ENCODE measurements at places on chromosomes 6 and 20. TPM values are rescaled to one million over a fixed set of nuclear protein-coding genes. Genes with fewer than 3 reads are reported as not detected.

TNFAIP3 gene
- 11.8 TPM for polyA plus RNA-seq

PRND gene
- 31.3 TPM for polyA plus RNA-seq

C6orf118 gene
- 1.9 TPM for polyA plus RNA-seq

TOX2 gene
- polyA plus RNA-seq = 6.4 TPM

CRISP2 gene
- not detected for polyA plus RNA-seq

COL9A1 gene
- 4.7 TPM for polyA plus RNA-seq

SH3BGRL2 gene
- polyA plus RNA-seq = 10.6 TPM

PDE10A gene
- polyA plus RNA-seq = 13.1 TPM

NKX2-2 gene
- polyA plus RNA-seq = 0.25 TPM

CYP39A1 gene
- 1.8 TPM for polyA plus RNA-seq

POU5F1 gene
- polyA plus RNA-seq = 0.39 TPM

TGIF2 gene
- polyA plus RNA-seq = 21.7 TPM

SIRPB1 gene
- polyA plus RNA-seq = 1.2 TPM

ZSCAN31 gene
- 7.1 TPM for polyA plus RNA-seq

SLCO4A1 gene
- polyA plus RNA-seq = 1.2 TPM

EMILIN3 gene
- polyA plus RNA-seq = 30.3 TPM

All from muscle of arm (tissue), 14 donors.